Sigmoid colon (tissue), 7 donors: ENCODE measurements at places on chromosomes 7 and 10. TPM values are rescaled to one million over a fixed set of nuclear protein-coding genes. Genes with fewer than 3 reads are reported as not detected.
A peak's percentile ranks its signal among the peaks of the same experiment; 100 is the strongest.

- H3K4me1 ChIP-seq = no peaks in the 10 kb centered on the region
- no peaks in the 10 kb centered on the region for H3K27me3 ChIP-seq
- H3K4me3 ChIP-seq = no peak overlapping the region
- H3K27ac ChIP-seq = no peak overlapping the region
These were observed 247.8 kb upstream of the IGFBP3 start for GRCh38 chr7:46168671-46169383.

GRCh38 chr7:44894888-44895580, 9.7 kb upstream of the PURB start:
- H3K36me3 ChIP-seq = no peaks in the 10 kb centered on the region
- H3K27me3 ChIP-seq = no peaks in the 10 kb centered on the region
- H3K4me1 ChIP-seq = no peaks in the 10 kb centered on the region
- no peak overlapping the region for H3K27ac ChIP-seq
- H3K4me3 ChIP-seq = no peak overlapping the region
- DNase-seq = no peak

DNA sequence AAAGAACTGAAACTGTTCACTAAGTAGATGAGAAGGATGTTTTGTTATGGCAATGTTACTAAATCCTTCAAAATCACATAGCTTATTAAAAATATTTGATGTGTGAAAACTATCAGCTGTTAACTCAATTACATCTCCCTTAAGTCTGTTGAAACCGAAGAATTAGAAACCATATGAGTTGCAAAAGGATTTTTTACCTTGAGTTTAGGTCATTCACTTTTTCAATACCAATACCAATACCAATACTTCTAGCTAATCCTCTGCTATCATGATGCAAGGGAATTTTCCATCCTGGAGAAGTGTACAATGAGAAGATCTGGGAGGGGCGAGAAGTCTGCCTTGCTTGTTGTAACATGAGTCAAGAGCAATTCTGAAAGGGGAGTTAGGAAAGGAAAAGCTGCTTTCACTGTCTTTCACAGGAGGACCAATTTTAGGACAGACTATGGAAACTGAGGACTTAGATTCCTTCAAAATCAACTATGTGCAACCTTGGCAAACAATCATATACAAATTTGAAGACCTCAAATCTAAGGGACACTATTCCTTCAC, 199.7 kb downstream of the IMMP2L start:
- H3K27me3 ChIP-seq = no peaks in the 10 kb centered on the region
- DNase-seq = no peak

The LARP4B gene
- 17.1 TPM for polyA plus RNA-seq

GRCh38 chr10:3780021-3780770, 4.8 kb downstream of the KLF6 start:
- H3K4me3 ChIP-seq = peak overlapping the region; percentile 95
- peaks cover 72% of the 10 kb centered on the region for H3K4me1 ChIP-seq
- DNase-seq = no peak
- peak overlapping the region; percentile 100 for H3K27ac ChIP-seq

DNA sequence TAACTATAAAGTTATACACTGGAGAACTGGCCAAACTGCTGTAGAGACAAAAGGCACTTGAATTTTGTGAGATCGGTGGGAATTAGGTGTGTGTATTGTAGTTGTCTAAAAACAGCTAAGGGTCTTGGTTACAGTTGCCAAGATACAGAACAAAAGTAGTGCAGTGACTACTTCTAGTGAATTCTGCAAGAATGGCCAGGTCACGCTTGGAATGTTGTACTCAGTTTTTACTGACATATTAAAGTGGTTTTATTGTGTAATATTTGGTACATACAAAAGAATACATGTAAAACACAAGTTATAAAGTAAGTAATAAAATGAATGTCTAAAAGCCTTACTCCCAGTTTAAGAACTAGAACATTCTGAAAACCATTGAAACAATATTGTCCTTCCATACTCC, 42.4 kb downstream of the PRPF18 start:
- H3K27ac ChIP-seq = peak overlapping the region; percentile 24
- H3K4me3 ChIP-seq = no peak overlapping the region
- H3K36me3 ChIP-seq = peaks cover 4% of the 10 kb centered on the region
- no peaks in the 10 kb centered on the region for H3K27me3 ChIP-seq
- no peak for DNase-seq
- peaks cover 21% of the 10 kb centered on the region for H3K4me1 ChIP-seq

DNA sequence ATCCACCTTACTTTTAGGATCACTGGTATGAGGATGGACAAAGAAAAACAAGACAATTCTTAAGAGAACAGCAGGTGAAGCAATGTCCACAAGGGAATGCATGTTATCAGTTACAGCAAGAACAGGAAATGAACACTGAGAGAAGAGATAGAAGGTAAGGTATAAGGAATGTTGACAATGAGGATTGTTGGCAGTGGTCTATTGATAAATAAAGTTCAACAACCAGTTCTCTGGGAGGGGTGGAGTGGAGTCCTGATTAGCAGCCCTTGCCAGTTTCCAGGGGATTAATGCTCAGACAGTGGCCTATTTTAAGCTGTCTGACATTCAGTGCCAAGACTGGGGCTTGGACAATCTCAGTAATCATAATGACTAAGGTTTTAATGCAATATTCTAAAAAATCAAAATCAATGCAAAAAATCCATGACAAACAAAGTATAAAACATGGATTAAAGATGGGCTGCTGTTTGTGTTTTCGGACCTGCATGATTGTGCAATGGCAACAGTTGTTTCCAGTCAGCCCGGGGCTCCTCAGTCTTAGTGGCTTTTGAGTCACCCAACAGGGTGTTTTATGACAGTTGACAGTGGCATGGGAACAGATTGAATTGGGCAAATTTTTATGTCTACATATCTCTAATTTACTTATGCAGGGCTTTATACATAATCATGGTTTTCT, 13.8 kb upstream of the AKR1B1 start:
- H3K27ac ChIP-seq = no peak overlapping the region
- no peak overlapping the region for H3K4me3 ChIP-seq
- H3K4me1 ChIP-seq = no peaks in the 10 kb centered on the region
- no peaks in the 10 kb centered on the region for H3K36me3 ChIP-seq
- DNase-seq = no peak
- no peaks in the 10 kb centered on the region for H3K27me3 ChIP-seq

DNA sequence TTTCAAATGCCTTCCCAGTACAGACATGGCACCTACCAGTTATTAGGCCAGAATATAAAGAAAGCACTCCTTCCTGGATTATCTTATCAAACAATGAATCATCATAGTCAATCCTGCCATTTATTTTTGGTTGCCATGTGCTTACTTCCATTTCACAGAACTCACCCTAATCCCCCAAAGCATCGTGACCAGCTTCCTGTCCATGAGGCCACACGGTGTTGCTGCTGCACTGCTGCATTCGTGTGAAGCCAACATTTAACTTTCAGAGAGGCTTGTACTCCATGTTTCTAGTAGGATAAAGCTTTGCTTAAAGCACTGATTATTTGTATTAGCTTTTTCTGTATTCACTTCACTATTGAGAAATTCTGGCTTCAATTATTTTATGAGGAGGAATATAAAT, 14.4 kb downstream of the COL28A1 start:
- H3K27me3 ChIP-seq = no peaks in the 10 kb centered on the region
- H3K27ac ChIP-seq = no peak overlapping the region
- H3K4me3 ChIP-seq = no peak overlapping the region
- no peaks in the 10 kb centered on the region for H3K36me3 ChIP-seq
- no peak for DNase-seq

GRCh38 chr7:134300988-134301387, 15.7 kb downstream of the SLC35B4 start:
- no peak overlapping the region for H3K4me3 ChIP-seq
- H3K27ac ChIP-seq = peak overlapping the region; percentile 75
- peaks cover 2% of the 10 kb centered on the region for H3K36me3 ChIP-seq
- no peaks in the 10 kb centered on the region for H3K4me1 ChIP-seq
- H3K27me3 ChIP-seq = no peaks in the 10 kb centered on the region
- no peak for DNase-seq

GRCh38 chr7:150965273-150965830, 12.8 kb downstream of the KCNH2 start:
- DNase-seq = no peak
- no peak overlapping the region for H3K4me3 ChIP-seq
- no peaks in the 10 kb centered on the region for H3K36me3 ChIP-seq
- no peaks in the 10 kb centered on the region for H3K27me3 ChIP-seq
- peak overlapping the region; percentile 79 for H3K27ac ChIP-seq
- peaks cover 100% of the 10 kb centered on the region for H3K4me1 ChIP-seq

The MKX gene
- polyA plus RNA-seq = not detected

GRCh38 chr10:12482587-12482986, 133.2 kb downstream of the CAMK1D start:
- DNase-seq = no peak
- no peaks in the 10 kb centered on the region for H3K36me3 ChIP-seq
- H3K27me3 ChIP-seq = no peaks in the 10 kb centered on the region
- H3K4me1 ChIP-seq = no peaks in the 10 kb centered on the region

DNA sequence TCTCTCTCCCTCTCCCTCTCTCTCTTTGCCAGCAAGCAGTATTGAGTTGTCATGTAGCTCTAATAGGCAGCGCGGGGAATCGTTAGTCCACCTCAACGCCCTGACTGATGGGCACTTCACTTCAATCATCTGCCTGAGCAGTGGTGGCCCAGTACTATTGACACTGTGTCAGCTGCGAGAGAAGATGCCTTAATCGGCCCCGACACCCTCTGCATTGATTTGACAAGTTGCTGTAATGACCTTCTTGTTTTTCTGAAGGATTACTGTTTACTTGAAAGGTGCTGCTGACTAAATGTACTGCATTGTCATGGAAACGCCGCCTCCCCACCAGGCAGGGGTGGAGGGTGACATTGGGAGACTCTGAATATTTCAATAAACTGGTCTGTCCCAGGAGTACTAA, 913.8 kb downstream of the KCNMA1 start:
- H3K36me3 ChIP-seq = no peaks in the 10 kb centered on the region
- no peak overlapping the region for H3K27ac ChIP-seq
- no peak for DNase-seq
- H3K4me1 ChIP-seq = no peaks in the 10 kb centered on the region
- no peak overlapping the region for H3K4me3 ChIP-seq
